ENCODE measurements at places on chromosomes 12 and 14.
A peak's percentile ranks its signal among the peaks of the same experiment; 100 is the strongest.

DNA sequence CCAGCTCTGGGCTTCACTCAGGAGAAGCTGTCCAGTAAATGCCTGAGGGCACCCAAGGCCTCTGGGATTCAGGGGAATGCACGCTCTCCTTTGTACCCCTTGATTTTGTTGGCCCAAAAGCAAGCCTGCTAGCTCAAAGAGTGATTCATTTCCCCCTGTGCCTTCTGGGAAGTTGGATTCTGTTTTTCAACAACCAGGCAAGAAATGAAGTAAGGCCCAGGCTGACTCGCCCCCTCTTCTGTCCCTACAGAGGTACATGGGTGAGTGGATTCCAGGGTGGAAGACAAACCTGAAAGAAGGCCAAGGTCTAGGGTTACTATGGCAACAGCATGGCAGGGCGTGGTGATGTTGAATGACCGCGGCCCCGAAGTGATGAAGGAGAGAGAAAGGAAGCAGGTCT is 9.3 kb upstream of the SERPINA5 start:
- no peak for DNase-seq

GRCh38 chr12:2691345-2692071 is 103.3 kb upstream of the FKBP4 start:
- DNase-seq = no peak

- DNase-seq = peak; percentile 6
These were observed 765 bp downstream of the SCYL2 start for GRCh38 chr12:100267603-100268281.

DNA sequence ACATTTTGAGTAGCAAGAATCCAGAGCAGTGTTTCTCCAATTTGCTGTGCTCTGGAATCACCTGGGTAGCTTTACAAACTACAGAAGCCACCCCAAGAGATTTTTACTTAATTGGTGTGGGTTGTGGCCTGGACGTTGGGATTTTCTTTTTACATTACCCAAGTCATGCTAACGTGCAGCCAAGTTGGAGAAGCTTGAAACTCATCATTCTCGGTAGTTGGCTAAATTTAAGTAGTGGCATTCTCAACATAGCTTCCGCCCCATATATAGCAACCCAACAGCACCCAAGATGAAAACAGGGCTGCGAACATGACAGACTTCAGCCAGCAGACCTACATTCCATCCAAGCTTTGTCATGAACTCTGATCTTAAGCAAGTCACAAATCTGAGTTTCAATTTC is 25.0 kb downstream of the DAD1 start:
- no peak for DNase-seq

GRCh38 chr14:93725993-93726392 is 62.3 kb downstream of the PRIMA1 start:
- DNase-seq = no peak

GRCh38 chr14:106547735-106548434 is 1021.5 kb downstream of the TMEM121 start:
- DNase-seq = no peak

GRCh38 chr14:35355981-35356841 is 48.3 kb downstream of the NFKBIA start:
- no peak for DNase-seq

Measured in effector memory CD4-positive, alpha-beta T cell (primary cell).